ENCODE measurements at places on chromosomes 1 and 21.
A peak's percentile ranks its signal among the peaks of the same experiment; 100 is the strongest.

DNA sequence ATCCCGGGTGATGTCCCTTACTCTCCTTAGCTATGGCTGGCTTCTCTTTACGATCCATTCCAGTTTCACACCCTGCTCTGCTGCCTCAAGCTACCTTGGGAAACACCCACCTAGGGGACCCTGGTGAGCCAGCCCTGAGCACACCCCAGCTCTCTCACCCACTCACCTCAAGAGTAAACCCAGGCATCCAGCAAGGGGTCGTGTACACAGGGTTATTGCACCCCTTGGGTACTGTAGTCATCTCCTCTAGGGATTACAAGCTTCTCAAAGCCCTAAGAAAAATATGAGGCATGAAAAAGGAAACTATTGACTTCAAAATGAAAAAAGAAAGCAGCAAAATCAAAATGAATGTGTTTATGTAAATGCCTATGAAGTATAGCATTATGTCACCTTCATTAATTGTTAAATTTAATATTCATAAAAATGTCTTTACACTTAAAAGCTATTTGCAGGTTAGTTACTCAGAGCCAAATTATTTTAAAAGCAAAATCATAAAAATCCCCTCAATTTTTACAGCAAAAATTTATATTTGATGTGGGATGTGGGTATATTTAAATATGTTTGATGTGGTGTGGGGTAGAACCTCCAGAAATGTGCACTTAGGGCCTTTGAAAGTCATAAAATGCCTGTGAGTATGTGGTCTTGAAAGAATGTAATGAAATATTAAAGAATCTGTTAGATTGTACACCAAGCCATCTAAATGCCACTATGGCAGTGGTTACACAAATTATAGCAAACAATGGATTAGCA lies 190.3 kb downstream of the C1orf94 start:
- DNase-seq = no peak

DNA sequence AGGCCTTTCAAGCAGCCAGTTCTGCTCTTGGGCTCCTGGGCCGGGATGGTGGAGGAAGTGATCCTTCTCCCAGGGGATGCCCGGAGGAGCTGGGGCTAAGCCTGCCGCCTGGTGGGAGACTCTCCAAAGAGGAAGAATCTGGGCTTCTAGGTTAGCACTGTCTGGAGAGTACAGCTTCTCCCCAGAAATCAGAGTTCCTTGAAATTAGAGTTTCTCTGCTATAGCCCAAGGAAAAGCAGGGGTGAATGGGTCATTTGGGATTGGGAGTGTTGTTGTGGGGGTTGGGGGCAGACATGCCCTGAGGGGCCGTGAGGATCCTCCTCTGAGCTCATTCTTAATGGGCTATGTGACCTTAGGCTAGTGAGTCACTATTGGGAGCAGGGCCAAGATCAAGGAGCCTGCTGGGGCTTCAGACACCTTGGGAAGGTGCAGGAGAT lies 6.5 kb downstream of the LGR6 start:
- DNase-seq = no peak

DNA sequence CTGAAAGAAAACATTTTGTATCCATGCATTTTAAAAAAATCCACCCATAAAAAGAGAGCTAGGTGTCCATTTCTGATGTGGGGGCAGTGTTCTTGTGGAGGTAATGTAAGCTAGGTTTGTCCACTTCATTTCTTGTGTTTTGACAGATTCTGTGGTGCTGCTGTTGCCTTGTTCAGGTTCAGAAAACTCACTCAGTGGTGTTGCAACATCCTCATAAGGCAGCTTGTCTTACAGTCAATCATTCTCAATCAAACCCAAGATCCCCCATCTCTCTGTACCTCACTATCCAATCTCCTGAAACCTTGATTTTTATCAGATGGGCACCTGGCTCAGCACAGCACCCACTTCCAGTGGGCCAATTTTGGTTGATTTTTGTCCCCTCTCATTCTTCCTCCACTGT lies 94.1 kb downstream of the TENT5C start:
- no peak for DNase-seq

DNA sequence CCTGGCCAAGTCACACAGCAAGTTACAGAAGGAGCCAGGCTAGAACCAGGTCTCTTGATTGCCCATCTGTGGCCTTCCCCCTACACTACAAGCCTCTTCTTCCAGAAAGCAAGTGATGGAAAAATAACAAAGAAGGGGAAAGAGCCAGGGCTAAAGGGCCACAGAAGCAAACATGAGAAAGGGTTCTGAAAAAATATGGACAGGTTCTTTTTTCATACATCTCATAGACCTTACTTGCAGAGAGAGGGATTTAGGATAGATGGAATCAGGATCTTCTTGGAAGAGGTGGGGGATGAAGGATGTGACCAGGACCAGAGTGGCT lies 3.2 kb downstream of the RHBG start:
- no peak for DNase-seq

- DNase-seq = no peak
These were observed 138.4 kb upstream of the DSCAM start for GRCh38 chr21:40985370-40985769.

GRCh38 chr1:187151555-187151954 lies 322.8 kb downstream of the PLA2G4A start:
- no peak for DNase-seq

GRCh38 chr1:54284781-54285529 lies 85.0 kb downstream of the MRPL37 start:
- no peak for DNase-seq

- peak; percentile 69 for DNase-seq
These were observed at the start of gene SCMH1 for GRCh38 chr1:41241749-41242341. Gene SCMH1 (minus strand): TSS chr1:41242306. CDS start chr1:41186133, 56,173 bp downstream.

DNA sequence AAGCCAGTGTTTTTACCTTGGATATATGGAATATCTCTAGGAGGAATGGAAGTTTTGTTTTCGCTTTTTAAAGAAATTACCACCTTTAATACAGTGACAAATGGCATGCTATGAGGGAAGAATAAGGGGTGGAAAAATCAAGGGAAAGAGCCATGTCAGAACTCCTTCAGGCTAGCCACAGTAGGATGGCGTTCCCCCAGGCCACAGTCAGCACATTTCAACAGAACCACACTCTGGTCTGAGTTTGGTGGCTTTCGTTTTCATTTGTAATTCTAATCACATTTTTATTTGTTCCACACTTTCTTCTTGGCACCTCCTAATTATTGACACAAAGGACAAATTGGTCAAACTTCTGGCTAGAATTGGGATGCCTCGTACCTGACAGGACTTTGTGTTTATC lies 60.3 kb upstream of the RCOR3 start:
- DNase-seq = no peak

- no peak for DNase-seq
These were observed 552.4 kb upstream of the DAB1 start for GRCh38 chr1:57976216-57976615.

DNA sequence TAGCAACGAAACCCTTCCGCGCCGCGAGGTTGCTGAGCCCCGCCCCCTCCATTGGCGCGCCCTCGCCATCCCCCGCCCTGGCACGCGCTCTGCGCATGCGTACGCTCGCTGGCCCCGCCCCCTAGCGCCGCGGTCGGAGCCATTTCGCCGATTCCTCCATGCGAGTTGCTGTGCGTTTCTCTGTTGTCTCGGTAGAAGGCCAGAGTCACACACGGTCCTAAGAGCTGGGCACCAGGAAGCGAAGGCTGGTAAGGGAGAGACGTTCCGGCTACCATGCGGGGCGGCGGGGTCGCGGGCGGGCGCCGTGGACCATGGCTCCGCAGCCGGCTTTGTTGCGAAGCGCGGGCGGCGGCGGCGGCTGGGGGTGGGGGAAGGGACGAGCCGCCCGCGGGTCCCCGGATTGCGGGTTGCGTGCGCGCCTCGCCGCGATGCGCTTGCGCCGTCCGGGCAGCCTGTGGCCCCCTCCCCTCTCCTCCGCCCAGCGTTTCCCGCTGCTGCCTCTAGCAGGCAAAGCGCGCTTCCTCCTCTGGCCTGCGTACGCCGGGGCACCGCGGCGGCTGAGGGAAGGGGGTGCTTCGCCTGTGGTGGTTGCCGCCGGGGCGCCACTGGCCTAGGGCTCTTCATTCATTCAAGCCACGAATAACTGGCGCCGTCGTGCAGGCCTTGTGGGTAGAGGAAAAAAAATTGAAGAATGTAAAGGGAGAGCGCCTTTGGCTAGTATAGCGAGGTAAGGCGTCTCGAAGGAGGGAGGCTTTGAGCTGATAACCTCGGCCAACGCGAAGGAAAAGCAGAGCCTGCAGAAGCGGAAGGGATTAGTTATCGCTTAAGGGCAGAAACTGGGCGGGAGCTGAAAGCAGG lies at the start of gene DHX9:
Gene DHX9 (plus strand): TSS at position 139 of the 858 bp plus-strand sequence. CDS start 3,220 bp downstream, outside the sequence.
- DNase-seq = peak; percentile 100

DNA sequence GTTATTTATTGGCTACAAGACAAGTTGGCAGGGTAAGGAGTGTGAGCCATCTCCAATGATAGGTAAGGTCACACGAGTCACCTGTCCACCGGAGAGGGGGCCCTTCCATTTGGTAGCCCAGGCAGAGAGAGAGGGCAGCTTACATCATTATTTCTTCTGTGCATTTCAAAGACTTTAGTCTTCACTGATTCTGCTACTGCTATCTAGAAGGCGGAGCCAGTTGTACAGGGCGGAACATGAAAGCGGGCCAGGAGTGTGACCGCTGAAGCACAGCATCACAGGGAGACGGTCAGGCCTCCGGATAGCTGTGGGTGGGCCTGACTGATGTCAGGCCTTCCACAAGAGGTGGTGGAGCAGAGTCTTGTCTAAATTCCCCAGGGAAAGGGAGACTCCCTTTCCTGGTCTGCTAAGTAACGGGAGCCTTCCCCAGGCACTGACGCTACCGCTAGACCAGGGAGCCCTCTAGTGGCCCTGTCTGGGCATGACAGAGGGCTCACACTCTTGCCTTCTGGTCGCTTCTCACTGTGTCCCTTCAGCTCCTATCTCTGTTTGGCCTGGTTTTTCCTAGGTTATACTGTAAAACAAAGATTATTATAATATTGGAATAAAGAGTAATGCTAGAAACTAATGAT lies 36.7 kb downstream of the ZNF695 start:
- DNase-seq = no peak

DNA sequence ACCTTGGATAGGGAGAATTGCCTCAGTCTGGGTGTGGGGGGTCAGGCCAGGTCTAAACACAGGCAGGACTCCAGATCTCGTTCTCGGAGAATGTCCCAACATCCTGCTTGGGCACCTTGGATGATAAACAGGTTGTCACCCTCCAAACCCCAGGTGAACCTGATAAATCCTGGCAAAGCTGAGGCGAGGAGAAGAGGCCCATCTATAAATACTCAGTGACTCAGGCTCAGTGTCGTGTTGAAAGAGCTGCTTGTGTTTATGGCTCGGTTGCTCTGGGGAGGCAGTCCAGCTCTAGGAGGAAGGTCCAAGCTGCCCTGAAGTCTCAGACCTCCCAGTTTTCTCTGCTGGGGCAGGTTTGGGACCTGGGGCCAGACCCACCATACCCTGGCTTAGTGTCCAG lies 15.8 kb upstream of the TRIM63 start:
- no peak for DNase-seq

GRCh38 chr1:10687782-10688408 lies 108.6 kb downstream of the CASZ1 start:
- DNase-seq = no peak

- DNase-seq = no peak
These were observed 355.9 kb downstream of the PTPRU start for GRCh38 chr1:29592261-29592615.

DNA sequence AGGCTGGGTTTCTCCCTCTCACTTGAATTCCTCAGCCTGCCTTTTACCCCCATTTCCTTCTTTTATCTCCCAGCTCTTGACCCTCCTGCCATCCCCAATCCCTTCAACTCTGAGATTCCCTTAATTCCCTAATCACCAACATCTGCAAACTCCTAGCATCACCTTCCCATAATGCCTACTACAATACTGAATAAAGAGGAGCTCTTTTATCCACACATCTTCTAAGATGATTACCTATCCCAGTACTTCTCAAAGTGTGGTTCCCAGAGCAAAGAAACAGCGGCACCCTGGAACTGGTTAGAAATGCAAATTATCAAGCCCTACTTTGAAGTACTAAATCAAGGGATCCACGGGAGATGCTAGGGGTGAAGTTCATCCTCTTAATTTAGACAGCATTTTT lies 21.2 kb upstream of the UBE2U start:
- no peak for DNase-seq

GRCh38 chr1:40391688-40392145 lies 18.2 kb downstream of the SMAP2 start:
- DNase-seq = no peak

DNA sequence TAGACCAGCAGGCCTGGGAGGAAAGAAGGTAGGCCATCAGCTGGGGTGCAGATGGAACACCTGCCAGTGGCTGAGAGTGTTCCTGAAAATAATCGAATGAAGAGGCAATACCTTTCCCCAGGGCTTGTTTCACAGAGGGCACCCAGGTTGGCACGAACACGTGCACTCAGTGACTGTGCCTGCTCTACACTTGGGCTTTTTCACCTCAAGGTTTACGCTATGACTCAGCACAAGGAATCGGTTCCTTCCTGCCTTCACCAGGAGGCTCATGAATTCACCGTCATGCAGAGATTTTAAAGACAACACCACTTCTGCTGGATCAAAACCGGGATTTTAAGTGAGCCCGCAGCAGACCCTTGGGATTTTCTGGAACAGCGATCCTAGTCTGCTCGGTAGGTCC lies 118.5 kb upstream of the ADAR start:
- DNase-seq = no peak

DNA sequence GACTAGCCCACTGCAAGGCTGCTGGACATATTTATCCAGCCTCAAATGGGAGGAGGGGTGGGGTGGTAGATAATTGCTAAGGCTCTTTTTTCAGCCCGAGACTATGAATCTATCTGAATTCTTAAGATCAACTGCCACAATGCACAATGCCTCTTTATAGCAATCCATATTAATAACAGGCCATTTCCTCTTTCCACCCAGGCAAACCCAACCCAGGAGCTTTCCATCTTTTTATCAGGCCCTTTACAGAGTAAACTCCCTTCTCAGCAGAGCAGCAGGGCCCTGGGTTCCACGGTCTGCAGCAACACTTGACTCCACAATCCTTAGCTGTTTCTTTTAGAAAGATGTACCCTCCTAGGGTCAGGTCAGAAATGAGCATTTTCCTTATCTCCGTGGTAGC lies 806 bp downstream of the DDOST start:
- no peak for DNase-seq

DNA sequence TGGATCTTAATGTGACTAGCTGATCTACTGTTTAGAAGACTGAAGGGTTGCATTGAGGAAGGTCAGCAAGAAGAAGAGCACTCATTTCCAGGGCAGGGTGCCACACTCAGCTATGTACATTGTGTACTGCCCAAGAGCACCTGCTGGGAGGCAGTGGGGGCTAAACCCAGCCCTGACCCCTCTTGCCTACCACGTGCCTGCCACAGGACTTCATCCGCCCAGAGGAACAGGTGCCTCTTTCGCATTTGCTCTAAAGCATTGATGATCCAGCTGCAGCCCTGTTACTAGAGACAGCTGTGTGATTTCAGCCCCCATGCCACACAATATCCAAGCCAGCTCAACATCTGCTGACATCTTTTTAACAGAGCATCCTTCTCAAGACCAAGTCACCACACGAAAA lies 341.8 kb downstream of the LMX1A start:
- DNase-seq = no peak

Measured in HEK293T (cell line).